ENCODE measurements at places on chromosomes 11 and 22.

GRCh38 chr11:95592471-95592870 is 197.1 kb downstream of the FAM76B start:
- no peak for DNase-seq

DNA sequence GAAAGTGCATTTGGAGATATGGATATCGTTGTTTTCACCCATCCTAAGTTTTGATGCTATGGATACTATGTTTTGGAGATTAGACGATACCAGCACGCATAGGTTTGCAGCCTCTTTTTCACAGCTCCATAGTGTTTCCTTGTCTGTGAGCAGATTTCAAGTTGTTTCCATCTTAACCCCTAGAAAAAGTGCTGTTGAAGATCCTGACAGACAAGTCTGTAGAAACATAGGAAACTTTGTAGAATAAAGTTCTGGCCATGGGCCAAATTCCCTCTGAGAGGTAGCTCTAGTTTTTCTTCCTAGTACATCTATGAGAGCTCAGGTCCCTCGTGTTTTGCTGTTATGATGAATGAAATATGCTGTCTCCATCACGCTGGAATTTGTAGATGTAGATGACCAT is 32.4 kb downstream of the ST3GAL4 start:
- no peak for DNase-seq

- no peak for DNase-seq
Observed at GRCh38 chr11:87265132-87265531, 227.4 kb downstream of the TMEM135 start.

- DNase-seq, result peak; percentile 29
Observed at GRCh38 chr22:19874307-19875060, 19.8 kb upstream of the GNB1L start.

GRCh38 chr11:76772100-76772782 is 10.9 kb upstream of the TSKU start:
- DNase-seq, result no peak

- no peak for DNase-seq
Observed at GRCh38 chr22:40449676-40450035, 79.3 kb downstream of the SGSM3 start.

GRCh38 chr22:49023161-49023878 is 804.4 kb downstream of the BRD1 start:
- DNase-seq, result no peak

GRCh38 chr11:133828871-133829270 is 16.4 kb downstream of the SPATA19 start:
- DNase-seq, result no peak

GRCh38 chr22:28647216-28647615 is 32.4 kb downstream of the TTC28 start:
- DNase-seq, result no peak

DNA sequence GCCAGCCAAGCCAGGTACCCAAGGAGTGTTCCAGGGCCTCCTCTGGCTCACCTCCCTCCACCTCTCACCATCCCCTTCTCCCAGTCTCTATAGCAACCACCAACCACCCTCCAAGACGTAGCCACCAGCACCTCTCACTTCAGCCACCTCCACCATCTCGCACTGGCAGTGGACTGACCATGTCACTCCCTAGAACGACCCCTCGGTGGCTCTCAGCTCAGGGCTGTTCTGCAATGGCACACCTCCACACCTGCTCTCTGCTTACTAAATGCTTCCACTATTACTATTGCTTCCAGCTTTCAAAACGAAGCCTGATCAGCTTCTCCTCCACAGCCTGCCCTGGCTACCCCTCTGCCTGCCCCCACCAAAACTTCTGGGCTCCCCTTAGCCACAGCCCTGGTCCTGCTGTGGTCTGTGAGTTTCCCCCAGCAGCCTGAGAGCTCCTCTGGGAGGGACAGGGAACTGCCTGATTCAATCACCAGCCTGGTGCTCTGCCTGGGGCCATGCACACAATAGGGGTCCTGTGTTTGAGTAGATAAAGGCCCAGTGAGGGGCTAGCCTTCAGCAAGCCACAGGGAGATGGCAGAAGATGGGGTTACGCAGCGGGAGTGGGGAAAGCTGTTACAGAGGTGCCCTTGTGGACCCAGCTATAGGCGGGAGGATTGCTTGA is 17.5 kb upstream of the CBX7 start:
- no peak for DNase-seq

GRCh38 chr11:76885390-76886097 is 24.8 kb downstream of the ACER3 start:
- DNase-seq, result no peak

DNA sequence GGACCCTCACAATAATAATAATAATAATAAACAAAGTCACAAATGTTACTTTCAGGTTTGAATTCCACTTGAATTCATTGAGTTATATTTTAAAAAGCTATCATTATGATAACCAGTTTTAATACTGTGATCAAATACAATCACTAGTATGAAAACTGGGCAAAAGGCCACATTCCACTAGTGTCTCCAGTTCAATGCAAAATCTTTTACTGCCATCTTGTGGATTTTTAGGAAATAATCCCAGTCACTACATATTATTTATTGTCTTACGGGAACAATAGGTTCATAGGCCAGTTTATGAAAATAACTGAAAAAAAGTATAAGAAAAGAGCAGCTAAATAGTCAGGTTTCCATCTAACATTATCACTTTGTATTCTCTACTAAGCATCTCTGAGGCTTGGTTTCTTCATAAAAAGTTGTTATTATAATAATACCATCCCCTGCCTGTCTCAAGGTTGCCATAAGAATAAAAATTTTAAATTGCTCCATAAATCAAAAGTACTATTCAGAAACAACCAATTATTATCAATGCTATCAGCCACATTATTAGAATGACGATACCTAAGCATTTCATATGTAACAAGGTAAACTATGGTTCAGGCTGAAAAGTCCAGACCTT is 533.9 kb upstream of the CCDC90B start:
- DNase-seq, result no peak

GRCh38 chr11:45485070-45485707 is 180.2 kb downstream of the CHST1 start:
- DNase-seq, result no peak

DNA sequence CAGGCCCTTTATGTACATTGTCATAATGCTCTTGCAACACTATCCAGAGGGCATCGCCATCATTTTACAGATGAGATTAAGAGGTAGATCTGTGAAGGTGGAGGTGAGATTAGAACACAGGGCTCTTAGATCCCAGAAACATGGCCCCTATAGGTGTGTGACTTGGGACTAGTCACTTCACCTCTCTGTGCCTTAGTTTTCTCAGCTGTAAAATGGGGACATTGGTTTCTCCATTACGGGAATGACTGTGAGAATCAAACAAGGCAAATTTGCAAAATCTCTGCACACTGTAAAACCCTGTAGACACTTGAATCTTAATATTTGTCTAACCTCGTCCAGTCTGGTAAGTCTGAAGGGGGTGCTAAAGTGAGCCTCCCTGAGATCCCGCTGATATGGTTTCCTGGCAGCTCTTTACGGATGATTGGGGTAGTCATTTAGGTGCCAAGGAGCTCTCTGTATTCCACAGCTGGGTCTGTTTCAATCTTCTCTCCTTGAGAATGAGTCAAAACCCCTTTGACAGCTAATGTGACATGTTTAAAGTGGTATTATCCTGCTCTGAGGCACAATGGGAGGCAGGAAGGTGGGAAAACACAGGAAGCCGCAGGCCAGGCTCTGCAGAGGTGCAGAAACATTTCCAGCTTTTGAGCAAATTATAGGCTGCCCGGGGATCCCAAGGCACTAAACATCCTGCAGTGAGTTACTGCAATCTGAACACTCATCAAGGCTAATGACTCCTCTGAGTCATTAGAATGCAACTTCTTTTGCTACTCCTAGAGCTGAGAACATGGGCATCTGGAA is 140.8 kb downstream of the CCDC81 start:
- DNase-seq, result no peak

DNA sequence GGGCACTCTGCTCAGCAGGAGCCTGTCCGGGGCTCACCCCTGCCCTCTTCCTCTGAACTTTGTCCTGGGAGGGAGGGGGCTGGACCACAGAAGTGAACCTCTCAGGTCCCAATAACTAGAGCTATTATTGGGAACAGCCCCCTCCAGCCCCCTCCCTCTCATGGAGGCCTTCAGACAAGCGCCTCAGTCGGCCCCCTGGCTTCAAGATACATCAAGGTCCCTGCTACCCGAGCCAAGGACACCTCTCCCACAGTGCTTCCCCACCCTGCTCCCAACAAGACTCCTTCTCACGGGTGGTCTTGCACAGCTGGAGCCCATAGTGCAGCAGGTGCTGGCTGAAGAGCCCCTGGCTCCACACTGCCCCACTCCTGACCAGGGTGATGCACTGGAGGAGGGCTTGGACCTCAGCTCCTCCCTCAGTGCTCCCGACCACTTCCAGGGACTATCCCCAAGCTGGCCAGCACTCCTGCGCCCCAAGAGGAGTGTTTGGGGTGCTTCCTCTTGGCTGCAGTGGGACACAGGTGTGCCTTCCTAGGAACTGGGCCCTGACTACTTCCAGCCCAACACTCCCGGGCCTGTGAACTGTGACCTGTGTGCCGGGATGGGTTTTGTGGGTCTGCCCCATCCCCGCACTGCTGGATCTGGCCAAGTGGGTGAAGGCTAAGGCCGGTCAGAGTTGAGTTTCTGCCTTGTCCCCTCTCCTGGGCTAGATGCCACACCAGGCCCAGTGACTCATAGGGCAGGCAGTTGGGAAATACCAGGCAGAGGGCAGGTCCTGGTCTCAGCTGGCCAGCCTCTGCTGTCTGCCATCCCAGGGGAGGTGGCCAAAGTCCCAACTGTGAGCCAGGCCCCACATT is 2.2 kb downstream of the PNPLA2 start:
- no peak for DNase-seq

- no peak for DNase-seq
Observed at GRCh38 chr11:12900496-12900895, 108.6 kb upstream of the RASSF10 start.

DNA sequence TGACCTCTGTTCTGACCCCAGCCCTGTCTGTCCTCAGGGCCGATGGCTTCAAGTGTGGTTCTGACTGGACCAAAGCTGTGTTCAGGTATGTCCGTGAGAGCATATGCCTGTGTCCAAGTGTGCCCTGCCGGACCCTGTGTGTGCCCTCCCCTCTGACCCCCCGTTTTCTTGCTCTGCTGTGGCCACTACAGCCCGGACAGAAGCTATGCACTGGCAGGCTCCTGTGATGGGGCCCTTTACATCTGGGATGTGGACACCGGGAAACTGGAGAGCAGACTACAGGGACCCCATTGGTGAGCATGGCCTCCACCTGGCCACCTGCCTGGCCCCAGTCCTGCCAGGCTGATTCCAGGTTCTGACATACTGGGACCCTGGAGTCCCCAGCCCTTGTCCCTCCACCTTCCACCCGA is 14.5 kb downstream of the ATG16L2 start:
- DNase-seq, result no peak

GRCh38 chr11:86174101-86175046 is 70.2 kb upstream of the EED start:
- DNase-seq, result no peak

GRCh38 chr11:111334532-111335502 is 36.5 kb downstream of the POU2AF3 start:
- no peak for DNase-seq

- no peak for DNase-seq
Observed at GRCh38 chr11:79942646-79943045, 501.8 kb upstream of the TENM4 start.

DNA sequence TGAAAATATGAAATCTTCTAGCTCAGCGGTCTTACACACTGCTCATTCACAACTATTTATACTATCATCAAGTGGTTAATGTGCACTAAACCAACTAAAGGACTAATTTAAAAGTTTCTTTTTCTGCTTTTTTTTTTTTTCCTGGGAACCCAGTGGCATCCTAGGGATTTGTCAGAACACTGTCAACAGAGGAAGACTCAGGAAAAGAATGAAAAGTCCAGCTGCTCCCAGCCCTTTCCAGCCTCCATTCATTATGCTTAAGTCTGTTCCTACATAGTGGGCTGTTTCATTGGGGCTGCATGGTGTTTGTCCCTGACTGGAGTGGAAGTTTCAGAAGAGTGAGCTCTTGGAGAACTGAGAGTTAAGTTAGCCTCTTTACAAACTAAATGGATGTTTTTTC is 391.1 kb downstream of the AASDHPPT start:
- no peak for DNase-seq

- DNase-seq, result no peak
Observed at GRCh38 chr22:19997561-19998231, 18.9 kb downstream of the ARVCF start.

DNA sequence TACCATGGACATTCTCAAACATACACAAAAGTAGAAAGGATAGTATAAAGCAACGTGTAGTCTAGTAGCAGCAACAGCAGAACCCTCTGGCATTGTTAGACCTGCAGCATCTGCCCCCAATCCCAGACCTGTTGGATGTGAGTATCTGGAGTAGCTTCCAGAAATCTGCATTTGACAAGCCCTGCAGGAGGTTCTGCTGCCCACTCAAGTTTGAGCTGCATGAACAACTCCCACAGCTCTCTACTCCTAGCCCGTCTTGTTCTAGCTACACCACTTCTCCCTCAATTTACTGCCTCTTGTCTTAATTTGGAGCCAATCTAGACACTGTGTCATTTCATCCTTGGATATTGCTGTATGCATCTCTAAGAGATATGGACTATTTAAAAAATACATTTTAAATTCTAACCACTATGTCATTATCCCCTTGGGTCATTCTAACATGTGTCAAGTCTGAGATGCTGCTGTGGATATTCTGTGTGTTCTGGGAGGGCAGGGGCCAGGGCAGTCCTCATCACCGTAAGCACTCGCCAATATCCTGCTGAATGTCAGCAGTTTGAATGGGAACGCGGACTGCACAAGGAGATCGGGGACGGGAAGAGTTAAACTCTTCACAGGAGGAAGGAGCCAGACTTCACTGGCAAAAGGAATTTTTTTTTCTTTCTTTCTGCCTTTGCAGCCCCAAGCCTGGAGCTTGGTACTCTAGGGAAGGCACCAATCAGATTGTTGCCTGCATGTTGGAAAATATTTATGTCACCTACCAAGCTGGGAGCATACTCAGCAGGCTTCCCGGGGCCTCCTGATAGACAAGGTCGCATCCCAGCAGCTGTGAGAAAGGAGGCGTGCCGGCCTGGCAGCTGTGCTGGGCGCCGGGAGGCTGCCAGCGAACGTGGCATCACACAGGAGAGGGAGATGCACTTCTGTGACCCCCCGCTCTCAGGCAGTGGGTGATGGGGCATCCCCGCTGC is 429.0 kb downstream of the MIAT start:
- no peak for DNase-seq

DNA sequence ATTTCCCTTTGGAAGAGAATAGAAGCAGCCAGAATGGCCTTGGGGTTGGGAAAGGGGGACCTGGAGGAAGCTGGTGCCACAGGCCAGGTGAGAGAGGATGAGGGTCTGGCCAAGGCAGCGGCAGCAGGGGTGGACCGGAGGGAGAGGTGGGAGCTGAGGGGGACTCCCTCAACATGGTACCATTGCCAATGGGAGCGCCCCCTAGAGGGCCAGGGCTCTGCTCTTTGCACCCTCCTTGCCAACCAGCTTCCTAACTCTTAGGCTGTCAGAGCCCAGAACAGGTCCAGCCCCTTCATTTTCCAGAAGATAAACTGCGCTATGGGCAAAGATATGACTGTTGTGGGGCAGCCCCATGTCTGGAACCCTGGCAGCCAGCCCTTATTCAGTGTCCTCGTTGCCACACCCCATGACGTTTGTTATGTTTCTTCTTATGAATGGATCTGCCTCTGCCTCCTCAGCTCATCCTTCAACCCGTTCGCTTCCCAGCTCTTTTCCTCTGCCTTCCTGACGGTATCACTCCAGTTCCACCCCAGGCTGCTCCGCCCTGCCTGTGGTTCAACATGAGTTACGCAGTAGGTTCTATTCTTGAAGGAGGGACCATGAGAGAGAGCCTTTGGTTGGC is 185.2 kb downstream of the GRIK4 start:
- DNase-seq, result no peak

- DNase-seq, result no peak
Observed at GRCh38 chr11:106400949-106401570, 323.6 kb downstream of the AASDHPPT start.

All from activated gamma-delta T cell treated with Interleukin-2 at 50 U/mL for 16 hours (primary cell).